ENCODE measurements at places on chromosomes 13 and 19.

- no peak for DNase-seq
Measured at GRCh38 chr19:49366110-49366509, 2.4 kb downstream of the DKKL1 start.

DNA sequence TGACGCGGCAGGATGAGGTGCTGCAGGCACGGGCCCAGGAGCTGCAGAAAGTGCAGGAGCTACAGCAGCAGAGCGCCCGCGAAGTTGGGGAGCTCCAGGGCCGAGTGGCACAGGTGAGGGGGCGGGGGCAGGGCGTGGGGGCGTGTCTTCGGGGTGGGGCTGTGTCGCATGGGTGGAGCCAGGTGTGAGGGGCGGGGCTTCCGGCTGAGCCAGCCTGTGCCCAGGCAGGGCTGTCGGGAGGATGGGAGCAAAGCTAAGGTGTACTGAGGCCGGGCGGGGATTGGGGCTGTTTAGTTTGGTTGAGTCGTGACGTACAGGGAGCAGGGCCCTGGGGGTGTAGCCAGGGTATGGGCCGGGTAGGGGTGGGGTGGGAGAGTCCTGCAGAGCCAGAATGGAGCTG is 62.3 kb downstream of the KCNC3 start:
- DNase-seq: no peak

DNA sequence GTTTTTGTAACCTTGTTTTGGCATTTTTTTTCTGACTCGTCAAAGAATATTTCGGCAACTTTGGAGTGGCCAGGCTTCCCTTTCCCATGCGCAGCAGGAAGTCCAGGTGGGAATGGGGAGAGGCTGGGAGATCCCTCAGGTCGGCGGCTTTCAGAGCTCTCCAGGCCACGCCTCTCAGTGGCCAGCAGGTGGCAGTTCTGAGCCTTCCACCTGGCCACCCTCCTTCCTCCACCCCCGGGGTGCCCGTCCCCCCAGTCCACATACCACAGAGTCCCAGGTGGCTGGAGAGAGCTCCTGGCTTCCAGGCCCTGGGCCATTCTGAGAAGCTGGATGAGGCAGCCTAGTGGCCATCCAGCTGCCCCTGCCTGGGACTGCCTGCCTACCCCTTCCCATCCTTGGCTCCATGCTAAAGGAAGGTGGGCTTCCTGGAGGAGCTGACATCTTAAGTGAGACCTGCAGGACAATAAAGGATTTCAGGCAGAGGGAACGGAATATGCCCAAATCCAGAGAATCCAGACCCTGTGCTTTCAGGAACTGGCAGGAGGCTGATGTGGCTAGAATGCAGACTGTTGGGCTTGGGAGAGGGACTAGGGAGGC is 46.3 kb downstream of the CCNE1 start:
- DNase-seq: no peak

DNA sequence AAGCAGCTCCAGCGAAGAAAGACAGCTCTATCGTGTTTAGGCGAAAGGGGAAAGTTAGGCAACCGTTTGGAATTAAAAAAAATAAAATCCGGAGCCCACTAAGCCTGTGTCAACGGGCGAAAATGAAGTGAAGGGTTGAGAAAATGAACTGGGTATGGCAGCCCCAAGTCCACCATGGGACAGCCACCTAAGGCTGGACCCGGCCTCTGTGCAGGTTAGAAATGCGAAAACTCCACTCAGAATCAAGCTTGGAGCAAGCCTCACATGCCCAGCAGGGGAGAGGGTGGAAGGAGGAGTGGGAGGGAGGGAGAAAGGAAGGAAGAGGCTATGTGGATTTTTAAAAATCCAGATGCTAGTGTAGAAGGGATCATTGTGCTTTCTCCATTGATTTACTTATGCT is 101.2 kb downstream of the IRS2 start:
- DNase-seq: no peak

GRCh38 chr13:45046445-45046844 is 57.1 kb downstream of the GPALPP1 start:
- no peak for DNase-seq

DNA sequence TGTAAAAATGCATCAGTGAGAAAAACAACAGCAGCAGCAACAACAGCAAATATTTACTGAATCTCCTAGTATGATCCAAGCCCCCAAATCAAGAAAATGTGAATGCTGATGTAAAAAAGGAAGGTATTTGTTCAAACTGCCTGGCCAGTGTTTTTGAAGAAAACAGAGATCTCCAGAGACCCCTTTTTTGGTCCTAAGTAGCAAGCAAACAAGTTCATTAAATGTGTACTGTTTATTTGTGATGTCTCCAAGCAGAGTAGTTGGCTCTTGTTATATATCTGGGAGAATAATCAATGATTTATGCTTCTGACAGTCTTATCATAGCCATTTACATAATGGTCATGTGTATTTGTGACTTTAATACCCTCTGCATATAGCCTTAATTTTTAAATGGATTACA is 50.7 kb downstream of the CDADC1 start:
- no peak for DNase-seq

DNA sequence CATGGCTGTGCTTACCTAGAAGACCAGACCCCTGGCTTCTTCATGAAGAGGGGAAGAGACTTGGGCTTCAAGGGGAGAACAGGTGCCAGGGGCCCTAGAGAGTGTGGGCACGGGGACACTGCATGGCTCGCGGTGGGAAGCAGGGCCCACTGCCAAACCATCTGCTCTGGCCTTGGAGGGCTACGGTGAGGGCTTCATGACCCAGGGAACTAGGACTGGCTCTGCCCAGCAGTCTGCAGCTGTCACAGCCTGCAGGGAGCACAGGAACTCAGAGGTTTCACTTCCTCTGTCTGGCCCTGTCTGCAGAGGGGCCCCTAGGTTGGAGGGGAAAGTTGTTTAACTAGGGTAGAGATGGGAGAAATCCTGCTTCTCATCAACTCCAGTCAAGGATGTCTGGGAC is 4.3 kb downstream of the ERCC1 start:
- no peak for DNase-seq

DNA sequence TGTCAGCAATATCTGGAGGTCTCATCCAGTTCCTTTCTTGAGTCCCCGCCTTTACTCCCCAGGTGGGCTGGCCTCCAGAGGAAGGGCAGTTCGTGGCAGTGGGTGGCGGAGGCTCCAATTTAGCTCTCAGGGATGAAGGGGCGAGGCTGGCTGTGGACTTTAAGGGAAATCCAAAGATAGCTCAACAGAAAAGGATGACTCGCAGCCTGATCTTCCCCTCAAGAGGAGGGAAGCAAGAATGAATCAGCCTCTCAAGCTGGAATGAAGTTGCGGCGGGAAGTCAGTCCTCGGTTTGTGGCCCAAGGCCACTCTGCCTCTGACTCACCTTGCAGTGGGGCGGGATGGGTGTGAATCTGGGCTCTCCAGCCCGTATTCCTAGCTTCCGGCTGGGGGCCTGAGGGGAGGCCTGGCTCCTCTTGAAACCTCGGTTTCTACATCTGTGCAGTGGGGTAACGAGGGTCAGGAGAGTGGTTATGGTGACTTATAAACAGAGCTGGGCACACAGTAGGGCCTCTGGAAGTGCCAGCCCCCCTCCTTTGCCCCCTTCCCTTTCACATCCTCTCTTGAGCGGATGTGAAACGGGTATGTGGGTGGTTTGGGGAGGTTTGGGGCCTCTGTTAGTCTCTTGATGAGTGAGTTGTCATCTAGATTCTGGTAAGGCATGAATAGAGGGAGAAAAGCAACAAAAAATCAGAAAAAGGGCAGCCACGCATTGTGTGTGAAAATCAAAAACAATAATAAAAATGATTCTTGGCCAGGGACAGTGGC is 10.5 kb upstream of the SMG9 start:
- DNase-seq: no peak

DNA sequence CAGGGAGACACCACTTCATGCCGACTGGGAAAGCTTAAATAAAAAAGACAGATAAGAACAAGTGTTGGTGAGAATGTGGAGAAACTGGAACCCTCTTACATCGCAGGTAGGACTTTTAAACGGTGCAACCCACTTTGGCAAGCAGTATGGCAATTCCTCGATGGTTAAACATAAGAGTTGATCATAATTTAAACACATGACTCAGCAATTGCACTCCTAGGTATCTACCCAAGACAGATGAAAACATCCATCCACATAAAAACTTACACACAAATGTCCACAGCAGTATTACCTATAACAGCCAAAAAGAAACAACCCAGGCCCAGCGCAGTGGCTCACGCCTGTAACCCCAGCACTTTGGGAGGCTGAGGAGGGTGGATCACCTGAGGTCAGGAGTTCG is 21.9 kb downstream of the FLT1 start:
- no peak for DNase-seq

DNA sequence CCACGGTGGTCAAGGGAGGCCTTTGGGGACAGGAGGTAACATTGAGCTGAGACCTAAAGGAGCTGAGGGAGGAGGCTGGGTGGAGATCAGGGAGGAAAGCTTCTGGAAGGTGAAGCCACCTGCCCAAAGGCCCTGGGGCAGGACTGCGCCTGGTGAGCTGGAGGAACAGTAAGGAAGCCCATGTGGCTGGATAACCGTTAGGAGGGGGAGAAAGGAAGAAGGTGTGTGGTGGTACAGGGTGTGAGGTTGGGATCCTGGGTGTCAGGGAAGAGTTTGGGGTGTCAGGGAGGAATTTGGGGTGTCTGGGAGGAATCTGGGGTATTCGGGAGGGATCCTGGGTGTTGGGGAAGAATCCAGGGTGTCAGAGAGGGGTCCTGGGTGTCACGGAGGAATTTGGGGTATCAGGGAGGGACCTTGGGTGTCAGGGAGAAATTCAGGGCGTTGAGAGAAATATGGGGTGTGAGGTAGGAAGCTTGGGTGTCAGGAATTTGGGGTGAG is 695 bp downstream of the TICAM1 start:
- DNase-seq: no peak

GRCh38 chr13:73954808-73955207 is 179.4 kb downstream of the KLF12 start:
- DNase-seq: no peak

GRCh38 chr13:30323524-30323923 is 16.2 kb upstream of the KATNAL1 start:
- DNase-seq: no peak

DNA sequence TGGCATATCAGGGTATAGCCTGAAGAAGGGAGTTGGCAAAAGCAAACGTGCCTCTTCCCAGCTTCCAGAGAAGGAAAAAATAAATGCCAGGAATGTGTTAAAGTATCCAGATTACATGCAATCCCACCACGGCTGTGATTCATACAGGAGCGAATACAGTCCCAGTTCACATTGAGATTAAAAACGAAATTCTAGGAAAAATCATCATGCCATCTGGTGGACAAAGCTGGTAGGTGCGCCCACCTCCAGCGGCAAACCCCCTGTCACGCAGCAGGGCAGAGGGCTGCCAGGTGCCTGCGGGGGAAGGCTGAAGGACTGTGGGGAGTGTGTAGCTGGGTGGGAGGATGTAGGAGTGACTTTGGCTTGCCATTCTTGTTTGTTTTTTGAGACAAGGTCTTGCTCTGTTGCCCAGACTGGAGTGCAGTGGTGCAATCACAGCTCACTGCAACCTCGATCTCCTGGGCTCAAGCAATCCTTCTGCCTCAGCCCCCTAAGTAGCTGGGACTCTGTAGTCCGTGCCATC is 6.4 kb upstream of the DMWD start:
- peak; percentile 84 for DNase-seq

DNA sequence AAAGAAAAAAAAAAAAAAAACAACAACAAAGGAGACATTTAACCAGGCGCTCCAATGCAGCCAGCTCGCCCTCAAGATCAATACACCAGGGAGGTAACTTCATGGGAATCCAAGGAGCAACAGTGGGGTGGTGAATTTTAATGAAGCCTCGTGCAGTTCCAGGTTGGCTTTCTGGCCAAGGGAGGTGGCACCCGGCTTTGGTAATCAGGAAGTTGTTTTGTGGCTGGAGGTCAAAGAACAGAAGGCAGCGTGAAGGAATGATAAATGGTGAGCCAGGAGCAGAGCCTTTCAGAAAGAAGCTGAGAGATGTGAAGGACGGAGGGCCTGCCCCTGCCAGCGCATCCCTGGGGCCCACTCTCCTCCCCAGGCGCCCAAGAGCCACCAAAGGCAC is 188.2 kb upstream of the TSC22D1 start:
- no peak for DNase-seq

DNA sequence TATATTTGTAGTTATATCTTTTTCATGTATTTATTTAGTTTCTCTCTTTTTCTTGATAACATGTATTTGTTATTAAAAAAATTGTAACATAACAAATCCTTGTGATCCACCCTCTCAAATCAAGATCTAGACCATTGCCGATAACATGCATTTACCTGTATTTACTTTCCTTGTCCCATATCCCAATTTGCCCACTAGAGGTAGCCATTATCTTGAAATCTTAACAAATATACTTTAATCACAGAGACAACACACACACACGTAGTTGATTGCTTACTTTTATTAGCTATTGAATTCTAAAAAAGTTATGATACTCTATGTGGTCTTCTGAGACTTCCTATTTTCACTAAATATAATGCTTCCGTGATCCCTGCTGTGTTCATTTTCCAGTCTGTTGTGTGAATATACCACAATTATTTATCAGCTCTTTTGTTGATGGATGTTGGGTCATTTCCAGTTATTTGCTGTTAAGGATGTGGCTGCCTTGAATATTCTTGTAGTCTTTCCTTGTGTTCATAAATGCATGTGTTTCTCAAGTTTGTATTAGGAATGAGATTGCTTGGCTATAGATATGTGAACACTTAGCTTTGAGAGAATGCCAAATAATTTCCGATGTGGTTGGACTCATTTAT is 31.3 kb upstream of the ZMYM2 start:
- peak; percentile 14 for DNase-seq

DNA sequence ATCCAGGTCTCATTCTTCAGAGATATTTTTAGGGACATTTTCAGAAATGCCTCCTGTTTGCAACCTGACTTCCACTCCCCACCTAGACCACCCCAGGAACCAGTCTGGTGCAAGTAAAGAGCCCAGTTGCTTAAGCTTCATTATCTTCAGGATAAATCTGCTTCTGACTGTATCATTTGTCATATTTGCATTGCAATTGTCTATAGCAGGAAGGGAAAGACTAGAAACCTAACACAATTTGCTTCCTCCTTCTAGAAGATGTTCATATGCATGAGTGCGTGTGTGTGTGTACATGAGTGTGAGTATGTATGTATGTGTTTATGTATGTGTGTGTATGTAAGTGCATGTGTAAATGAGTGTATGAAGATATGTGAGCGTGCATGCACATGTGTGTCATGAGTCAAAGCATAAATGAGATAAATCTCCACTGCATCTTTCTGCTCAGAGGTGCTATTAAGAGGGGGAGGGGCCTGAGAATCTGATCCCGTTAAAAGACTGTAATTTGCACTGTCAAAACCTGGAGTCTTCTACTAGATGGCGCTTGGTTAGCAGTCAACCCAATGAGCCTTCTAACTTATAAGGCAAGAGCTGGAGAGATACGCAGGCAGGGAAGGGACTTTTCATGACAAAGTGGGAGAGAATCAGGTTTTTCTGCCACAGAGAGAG is 178.8 kb upstream of the KL start:
- DNase-seq: no peak

- DNase-seq: peak; percentile 47
Measured at GRCh38 chr19:6108721-6109633, 1.3 kb downstream of the RFX2 start.

GRCh38 chr19:13868663-13869062 is 8.3 kb upstream of the NANOS3 start:
- no peak for DNase-seq

- DNase-seq: no peak
Measured at GRCh38 chr13:99295488-99296252, 11.5 kb downstream of the GPR183 start.

GRCh38 chr13:109971006-109971405 is 184.6 kb upstream of the IRS2 start:
- no peak for DNase-seq

GRCh38 chr13:113183450-113184129 is 24.9 kb downstream of the PCID2 start:
- peak; percentile 51 for DNase-seq

GRCh38 chr19:49741210-49741844 is 21.8 kb downstream of the TSKS start:
- no peak for DNase-seq

Data from HuH-7.5 (cell line).